ENCODE measurements at places on chromosomes 13 and 19.
A peak's percentile ranks its signal among the peaks of the same experiment; 100 is the strongest.

GRCh38 chr19:29886586-29886985 is 55.5 kb upstream of the URI1 start:
- no peak for DNase-seq

GRCh38 chr19:16876904-16877361 is 11.9 kb upstream of the F2RL3 start:
- DNase-seq, result no peak

DNA sequence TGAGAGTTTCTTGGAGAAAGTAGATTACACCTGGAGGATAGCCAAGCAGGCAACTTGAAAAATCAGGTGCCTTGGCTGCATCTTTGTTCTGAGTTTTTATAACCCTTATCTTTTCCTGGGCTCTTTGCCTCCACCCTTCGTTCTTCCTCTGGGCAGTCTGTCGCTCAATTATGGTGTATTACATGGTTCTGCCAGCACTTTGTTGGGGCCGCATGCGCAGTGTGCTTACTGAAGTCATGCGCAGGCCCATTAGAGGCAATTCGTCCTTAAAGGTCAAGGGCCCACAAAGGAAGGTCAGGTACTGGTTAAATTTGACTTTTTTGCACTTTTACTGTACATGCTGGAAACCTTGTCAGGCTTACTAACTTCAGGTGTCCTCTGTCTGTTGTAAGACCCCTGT is 761.9 kb upstream of the SLITRK5 start:
- no peak for DNase-seq

DNA sequence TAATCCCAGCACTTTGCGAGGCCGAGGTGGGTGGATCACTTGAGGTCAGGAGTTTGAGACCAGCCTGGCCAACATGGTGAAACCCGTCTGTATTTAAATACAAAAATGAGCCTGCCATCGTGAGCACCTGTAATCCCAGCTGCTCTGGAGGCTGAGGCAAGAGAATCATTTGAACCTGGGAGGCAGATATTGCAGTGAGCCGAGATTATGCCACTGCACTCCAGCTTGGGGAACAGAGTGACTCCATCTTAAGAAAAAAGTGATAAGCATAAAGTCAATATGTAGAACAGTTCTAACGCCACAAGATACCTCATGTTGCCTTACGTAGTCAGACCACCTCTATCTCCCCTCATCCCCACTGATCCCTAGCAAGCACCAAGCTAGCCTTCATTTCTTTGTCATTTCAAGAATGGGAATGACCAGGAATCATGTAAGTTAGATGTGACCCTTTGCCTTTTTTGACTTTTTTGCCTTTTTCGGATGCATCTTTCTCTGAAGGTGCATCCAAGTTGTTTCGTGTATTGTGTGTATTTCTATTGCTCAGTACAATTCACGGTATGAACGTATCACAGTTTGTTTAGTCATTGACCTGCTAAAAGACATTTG is 6.4 kb downstream of the RPL21 start:
- DNase-seq, result peak; percentile 40

GRCh38 chr13:75881109-75881775 is 245.1 kb downstream of the LMO7 start:
- no peak for DNase-seq

DNA sequence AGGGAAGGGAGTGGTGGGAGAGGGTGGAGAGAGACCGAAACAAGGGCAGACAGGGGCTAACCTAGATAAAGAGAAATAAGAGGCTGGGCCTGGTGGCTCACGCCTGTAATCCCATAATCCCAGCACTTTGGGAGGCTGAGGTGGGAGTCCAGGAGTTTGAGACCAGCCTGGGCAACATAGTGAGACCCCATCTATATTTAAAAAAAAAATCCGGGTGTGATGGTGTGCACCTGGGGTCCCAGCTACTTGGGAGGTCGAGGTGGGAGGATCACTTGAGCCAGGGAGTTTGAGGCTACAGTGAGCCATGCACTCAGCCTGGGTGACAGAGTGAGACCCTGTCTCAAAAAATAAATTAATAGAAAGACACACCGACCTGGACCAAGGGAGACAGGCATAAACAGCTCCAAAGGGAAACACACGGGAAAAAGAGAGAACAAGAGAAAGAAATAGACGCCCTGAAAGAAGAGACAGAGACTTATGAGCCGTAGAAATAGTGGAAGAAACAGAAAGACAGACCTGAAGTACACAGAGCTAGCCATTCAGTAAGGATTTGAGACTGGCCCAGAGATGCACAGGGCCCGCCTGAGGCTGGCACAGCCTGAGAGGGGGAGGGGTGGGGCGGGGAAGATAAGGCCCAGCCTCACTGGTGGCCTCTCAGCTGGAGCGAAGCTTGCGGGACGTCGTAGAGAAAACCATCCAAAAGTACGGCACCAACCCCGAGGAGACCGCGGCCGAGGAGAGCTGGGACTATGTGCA is 2.2 kb downstream of the CD37 start:
- no peak for DNase-seq

DNA sequence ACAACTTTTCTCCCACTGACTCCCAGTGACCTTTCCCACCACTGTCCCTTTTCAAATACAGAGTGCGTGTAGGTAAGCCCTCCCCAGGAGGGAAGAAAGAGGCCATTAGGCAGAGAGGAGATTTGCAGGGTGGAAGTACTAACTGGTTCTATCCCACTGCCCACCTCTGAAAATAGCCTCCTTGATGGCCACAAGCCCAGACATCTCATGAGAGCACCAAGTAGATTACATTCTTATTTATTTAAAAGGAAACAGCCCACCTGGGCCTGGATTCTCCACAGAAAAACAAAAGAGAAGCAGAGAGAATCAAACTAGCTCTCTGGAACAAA is 445.3 kb downstream of the FOXO1 start:
- no peak for DNase-seq

DNA sequence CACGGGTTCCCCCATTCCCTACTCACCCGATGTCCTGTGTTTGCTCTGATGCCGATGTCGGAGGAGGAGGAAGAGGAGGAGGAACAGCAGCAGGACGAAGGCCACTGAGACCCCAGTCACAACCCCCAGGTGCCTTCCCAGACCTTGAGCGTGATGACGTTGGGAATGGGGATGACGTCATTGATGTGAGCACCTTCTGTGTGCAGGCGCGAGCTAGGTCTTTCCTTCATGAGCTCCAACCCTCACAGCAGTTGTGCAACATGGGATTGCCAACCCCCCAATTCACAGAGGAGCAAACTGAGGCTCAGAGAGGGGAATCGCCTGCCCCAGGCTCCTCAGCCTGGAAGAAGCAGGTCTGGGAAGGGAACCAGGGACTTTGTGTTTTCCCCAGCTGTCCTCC is 4.2 kb downstream of the LILRB5 start:
- DNase-seq, result no peak
